SHP77 treated with DMSO at 0.1 percent for 48 hours (cell line): ENCODE measurements at places on chromosomes 3 and 15.

DNA sequence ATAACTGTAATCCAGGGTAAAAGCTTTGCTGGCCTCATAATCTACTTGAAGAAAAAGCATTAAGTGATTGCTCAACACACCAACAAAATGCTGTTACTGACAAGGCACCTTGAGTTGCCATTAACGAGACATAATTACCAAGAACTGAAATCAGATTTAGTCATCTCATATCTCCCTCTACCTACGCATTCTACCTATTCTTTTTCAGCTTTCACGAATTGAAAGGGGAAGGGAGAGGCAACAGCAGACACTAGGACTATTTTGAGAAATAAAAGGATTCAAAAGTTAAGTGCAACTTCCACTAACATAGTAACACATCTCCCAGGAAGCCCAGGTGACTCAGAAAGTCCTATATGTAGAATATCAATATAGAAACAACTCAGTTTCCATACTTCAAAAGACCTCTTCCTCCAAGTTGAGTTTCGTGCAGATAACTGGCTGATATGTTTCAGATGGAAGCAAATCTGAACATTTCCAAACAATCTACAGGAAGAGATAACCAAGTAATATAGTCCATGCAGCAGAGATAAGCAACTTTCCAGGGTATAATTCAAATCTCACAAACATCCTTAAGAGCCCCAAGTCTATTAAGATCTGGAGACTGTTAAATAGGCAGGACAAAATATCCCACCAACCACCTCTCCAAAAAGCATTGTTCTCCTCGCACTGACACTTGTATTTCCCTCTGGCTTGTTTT is 1.9 kb downstream of the OSBPL10 start:
- DNase-seq: no peak

DNA sequence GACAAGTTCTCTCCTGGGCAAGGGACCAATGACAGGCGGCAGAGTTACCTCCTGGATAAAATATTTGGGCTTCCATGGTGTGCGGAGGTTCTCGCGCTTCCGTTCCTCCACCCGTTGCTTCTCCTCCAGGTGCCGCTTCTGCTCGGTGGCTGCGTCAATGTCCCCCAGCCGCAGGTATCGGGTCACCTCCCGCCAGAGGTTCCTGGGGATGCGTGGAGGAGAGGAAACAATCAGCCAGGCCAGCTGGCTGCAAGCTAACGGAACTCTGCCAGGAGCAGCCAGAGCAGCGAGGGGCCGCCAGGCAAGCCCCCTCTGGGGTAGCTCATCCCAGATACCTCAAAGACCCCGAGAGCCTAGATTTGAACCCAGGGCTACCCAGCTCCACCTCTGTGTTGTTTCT is 131.3 kb downstream of the STT3B start:
- DNase-seq: no peak

GRCh38 chr3:193262707-193263106 is 21.7 kb downstream of the PLAAT1 start:
- no peak for DNase-seq

DNA sequence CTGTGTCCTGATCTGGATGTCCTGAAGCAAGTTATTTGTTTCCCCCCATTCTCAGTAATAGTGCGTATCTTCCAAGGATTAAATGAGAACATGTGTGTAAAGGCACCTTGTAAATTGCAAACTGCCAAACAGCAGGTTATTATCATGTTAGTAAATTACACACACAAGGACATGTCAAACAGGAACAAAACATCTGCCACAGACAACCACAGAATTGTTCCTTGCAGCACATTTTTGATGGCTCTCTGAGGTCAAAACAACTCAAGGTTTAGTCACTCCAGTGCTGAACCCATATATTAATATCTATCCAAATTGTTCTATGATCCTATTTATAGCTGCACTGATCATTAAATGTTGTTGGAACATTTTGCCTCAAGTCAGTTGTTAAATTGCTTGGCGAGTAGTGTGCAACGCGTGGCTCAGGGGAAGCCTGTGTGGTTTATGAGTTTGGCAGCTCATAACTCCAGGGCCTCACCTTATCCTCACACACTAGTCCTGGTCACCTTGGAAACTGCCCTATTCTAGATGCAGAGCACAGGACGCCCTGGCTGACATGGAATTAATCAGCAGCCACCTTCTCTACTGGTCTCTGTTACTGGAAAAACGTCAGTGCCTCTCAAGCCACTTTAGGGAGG is 46.3 kb upstream of the CDV3 start:
- DNase-seq: no peak
